ENCODE measurements at places on chromosomes 5 and 9.

GRCh38 chr5:54341971-54342370 is 31.6 kb upstream of the ARL15 start:
- DNase-seq = no peak

DNA sequence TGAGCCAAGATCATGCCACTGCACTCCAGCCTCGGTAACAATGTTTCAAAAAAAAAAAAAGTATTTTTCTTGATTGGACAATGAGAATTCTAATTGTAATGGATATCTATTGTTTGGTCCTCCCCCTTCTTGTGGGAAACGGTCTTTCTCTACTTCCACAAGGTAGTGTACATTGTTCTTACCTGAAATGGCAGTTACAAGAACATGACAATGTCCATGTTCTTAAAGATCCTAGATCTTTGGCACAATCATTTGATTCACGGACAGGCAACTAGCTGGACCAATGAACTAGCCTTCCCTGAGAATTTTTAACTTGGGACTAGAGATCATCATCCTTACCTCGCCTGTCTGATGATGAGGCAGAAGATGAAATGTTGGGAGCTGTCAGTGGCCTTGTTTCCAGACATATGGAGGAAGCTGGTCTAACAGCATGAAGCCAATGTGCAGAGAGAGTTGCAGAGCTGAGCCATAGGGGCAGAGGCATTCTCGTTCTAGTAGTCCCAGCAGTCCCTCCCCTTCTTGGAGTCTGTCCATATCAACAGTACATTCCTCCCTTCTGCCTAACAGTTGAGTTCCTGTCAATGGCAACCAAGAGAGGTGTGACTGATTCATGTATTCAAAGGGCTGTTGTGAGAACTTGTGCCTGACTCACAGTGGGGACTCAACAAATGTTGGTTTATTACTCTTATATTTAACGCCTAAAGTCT is 2.1 kb upstream of the MARCHF6 start:
- peak; percentile 57 for DNase-seq

DNA sequence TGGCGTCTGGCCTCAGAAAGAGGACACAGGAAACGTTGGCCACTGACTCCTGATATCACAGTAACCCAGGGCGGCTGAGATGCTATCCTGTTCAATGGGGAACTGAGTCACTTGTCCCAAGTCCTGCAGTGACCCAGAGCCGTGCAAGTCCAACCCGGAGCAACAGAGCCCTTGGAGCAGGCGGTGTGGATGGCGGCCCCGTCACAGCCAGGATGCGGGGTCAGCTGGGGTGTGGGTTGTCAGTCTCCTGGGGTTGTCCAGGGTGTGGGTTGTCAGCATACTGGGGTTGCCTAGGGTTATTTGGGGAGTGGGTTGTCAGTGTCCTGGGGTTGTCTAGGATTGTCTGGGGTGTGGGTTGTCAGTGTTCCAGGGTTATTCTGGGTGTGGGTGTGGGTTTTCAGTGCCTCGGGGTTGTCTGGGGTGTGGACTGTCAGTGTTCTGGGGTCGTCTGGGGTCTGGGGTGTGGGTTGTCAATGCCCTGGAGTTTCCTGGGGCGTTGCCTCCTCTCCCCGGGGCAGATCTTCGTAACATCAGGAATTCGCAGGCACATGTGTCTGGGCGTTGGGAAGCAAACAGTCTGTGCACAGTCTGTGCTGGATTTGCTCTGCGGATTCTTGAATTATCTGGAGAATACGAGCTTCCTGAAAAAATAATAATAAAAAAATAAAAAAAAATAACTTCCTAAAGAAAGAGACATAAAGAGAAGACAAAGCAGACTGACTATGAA is 257.5 kb downstream of the PARP8 start:
- no peak for DNase-seq

DNA sequence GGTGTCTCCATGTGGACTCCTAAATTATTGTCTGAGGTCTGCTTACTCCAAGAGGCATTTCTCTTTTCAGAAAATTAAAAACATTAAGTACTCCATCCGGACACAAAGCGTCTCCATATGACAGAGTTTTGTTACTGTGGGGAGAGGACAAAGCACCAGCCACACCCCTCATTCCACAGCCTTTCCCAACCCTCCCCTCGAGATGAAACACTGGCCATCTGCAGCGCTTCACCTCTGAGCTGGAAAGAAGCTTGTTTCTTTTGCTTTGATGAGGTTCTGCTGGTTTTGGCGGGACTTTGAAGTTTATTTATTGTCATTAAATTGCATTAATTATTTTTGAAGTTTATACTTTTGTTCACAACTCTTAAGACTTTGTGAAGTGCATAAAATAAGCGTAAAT is 27.6 kb upstream of the NKD2 start:
- peak; percentile 55 for DNase-seq

GRCh38 chr5:175321927-175322532 is 122.0 kb downstream of the DRD1 start:
- no peak for DNase-seq

- no peak for DNase-seq
These were observed 64.4 kb downstream of the ANXA1 start for GRCh38 chr9:73216100-73216499.

DNA sequence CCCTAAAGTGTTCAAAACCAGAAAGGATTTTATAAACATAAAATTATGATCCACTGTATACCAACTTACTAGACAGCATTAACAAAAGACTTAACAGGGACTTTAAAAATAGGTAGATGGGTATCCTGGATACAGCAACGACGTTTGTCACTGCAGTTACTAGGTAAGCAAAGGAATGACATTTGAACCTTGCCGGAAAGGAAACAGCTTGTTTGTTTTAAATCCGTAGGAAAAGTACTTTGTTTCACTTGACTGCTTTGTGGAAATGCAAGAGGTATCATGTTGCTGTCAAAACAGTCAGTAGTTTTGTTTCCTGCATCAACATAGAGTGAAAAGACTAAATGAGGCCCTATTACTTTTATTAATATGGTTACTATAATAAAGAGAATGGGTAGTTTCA is 122.9 kb downstream of the CDC42SE2 start:
- DNase-seq = no peak

- DNase-seq = no peak
These were observed 513.0 kb upstream of the ADAMTS16 start for GRCh38 chr5:4627131-4627530.

GRCh38 chr9:19180991-19181390 is 49.5 kb upstream of the DENND4C start:
- no peak for DNase-seq

Measured in AG10803 (cell line).